ENCODE measurements at places on chromosomes 7 and 10.

GRCh38 chr7:25831831-25832411, 320.1 kb upstream of the NFE2L3 start:
- no peak for DNase-seq

GRCh38 chr10:36531621-36532020, 593.8 kb upstream of the ANKRD30A start:
- DNase-seq = no peak

- no peak for DNase-seq
These were observed 61.2 kb upstream of the CAPZA2 start for GRCh38 chr7:116801092-116801710.

GRCh38 chr7:69334701-69335100, 263.6 kb upstream of the AUTS2 start:
- no peak for DNase-seq

DNA sequence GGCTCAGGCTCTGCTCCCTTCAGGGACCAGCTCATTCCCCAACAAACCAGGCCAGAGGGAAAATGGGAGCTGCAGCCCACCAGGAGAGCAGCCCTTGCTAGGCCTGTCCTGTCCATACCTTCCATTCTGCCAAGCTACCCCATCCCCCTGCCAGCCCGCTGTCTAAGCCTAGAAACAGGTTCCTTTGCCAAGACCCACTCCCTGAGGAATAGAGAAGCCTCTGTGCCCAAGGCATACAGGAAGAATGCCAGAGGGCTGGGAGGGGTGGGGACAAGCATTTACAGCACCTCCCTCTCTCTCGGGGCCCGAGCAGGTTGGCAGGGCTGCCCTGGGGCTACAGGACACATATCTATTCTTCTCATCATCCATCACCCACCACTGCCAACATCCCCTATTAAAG, 178.3 kb downstream of the GRID1 start:
- no peak for DNase-seq

- DNase-seq = no peak
These were observed 118.7 kb downstream of the MKX start for GRCh38 chr10:27626890-27627289.

DNA sequence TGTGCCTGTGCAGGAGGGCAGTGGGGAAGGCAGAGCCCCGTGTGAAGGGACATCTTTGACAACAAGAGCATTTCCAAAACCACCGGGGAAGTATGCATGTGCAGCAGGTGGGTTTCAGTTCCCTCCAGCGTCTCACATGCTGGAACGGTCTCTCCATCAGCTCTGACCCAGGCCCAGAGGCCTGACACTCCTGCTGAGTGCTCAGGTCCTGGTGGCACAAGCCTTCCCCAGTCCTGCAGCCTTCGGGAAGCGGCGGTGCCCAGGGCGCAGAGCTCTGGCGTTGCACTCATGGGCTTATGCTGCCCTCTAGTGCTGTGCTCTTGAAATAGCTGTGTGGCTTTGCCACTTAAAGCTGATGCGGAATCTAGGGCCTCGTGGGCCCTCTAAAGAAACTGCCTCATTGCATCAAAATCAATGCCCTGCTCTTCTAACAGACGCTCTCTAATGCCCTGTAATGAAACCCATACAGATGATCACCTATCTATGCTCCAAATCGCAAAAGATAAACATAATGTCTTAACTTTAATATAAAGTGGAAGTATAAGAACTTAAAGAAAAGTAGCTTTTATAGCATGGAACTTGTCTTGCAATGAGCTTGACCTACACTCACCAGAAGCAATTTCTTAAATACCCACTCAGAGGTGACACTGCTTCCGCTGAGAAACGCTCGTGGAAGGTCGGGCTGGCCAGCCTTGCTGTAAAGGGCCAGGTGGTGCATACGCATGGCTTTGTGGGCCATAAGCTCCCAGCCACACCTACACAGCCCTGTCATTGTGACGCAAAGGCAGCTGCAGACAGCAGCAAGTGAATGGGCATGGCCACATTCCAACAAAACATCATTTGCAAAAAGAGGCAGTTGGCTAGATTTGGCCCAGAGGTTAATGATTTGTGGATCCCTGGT, 38.6 kb downstream of the CLRN3 start:
- DNase-seq = peak; percentile 13

- DNase-seq = no peak
These were observed 215.6 kb upstream of the CHRM2 start for GRCh38 chr7:136652635-136653370.
